ENCODE measurements at places on chromosomes 12 and 14. TPM values are rescaled to one million over a fixed set of nuclear protein-coding genes. Genes with fewer than 3 reads are reported as not detected.
A peak's percentile ranks its signal among the peaks of the same experiment; 100 is the strongest.

DNA sequence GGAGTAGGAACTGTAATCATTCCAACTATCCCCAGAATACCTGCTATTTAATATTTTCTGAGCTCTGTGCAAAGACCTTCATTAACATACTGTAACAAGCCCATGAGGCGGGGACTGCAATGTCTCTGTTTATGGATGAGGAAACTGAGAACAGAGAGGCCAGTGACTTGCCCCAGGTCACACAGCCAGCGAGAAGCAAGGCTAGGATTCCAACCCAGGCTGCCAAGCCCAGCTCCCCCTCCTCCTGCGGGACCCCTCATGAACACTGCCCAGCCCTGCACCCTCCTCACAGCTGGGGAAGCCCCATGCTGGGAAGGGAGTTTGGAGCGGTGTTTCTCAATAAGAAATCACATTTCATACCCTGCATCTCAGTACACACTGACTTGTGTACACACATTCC is 10.9 kb downstream of the HVCN1 start:
- ATAC-seq = peak; percentile 31

The GPR162 gene
- total RNA-seq = 6.1 TPM

DNA sequence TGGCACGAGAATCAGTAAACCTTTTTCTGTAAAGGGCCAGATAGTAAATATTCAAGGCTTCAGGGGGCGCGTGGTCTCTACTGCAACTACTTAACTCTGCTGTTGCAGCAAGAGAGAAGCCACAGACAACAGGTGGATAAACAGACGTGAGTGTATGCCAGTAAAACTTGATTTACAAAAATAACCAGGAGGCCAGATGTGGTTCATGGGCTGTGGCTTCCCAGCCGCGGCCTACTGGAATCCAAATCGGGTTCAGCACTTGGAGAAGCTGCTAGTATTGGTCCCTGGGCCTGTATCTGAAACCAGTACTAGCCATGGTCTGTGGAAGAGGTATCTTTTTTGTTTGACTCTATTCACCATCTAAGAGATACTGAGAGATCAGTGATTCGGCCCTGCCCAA is 13.3 kb downstream of the PPP2R5C start:
- no peak for ATAC-seq

GRCh38 chr14:99910337-99911309 is 117.4 kb downstream of the EML1 start:
- ATAC-seq = peak; percentile 96

- ATAC-seq = no peak
These were observed 277.9 kb downstream of the SSPN start for GRCh38 chr12:26473291-26473690.

DNA sequence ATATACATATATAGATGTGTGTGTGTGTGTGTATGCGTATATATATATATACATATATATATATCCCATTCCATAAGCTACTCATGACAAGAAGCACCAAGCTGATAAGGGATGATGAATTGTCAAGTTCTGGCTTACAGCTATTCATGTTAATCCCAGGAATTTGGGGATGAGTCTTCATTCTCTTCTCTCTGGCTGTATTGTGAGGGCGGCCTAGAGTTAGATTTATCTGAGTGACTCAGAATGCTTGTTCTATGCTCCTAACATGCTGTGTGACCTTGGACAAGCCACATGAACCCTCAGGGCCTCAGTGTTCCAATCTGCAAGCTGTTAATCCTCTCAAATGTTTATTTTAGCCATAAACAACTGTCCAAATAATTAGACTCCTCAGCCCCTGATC is 749.0 kb downstream of the MED13L start:
- peak; percentile 36 for ATAC-seq

- peak; percentile 64 for ATAC-seq
These were observed 31.5 kb upstream of the CCT2 start for GRCh38 chr12:69553628-69554248.

The TMEM229B gene
- 1.2 TPM for total RNA-seq

The C14orf93 gene
- 7.5 TPM for total RNA-seq

DNA sequence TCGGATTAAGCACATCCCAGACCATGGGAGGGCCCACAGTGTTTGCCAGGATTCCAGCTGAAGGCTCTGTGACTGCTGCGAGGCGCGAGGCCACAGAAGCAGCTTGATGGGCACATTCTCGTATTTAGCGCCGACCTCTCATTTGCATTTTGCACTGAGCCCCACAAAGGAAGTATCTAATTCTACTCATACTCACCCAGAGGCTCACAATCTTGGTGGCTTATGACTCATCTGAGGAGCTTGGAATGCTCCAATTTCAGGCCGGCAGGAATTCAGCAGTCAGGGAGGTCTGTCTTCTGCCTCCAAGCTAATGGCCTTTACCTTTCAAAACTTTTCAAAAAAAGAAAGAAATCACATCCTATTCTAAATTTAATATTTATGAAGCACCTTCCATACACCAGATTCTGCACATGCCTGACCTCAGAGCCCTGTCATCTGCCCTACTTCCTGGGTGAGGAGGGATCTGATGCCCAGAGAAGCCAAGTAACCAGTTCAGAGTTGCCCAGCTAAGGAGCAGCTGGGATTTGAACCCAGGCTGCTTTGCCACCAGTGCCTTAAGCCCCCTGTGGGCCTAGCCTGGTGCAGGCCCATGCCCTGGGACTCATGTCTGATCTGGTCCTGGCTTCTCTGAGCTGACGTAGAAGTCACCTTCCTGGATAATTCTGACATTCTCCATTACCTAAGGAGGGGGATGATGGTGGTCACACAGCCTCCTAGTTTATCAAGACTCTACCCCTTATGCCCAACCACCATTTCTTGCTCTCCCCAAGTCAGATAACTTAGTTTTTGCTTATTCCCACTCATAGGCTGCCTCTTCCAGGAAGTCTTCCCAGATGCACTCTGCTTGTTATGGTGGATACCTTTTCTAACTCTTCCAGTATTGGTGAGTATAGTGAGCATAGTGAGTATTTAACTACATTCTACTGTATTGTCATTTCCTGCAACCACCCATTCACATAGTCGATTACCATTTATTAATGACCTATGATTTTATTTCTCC is 198.9 kb downstream of the RBM19 start:
- ATAC-seq = peak; percentile 51

- ATAC-seq = no peak
These were observed 192.0 kb downstream of the CHST11 start for GRCh38 chr12:104648756-104649155.

- no peak for ATAC-seq
These were observed 34.0 kb downstream of the CHGA start for GRCh38 chr14:92956961-92957360.

DNA sequence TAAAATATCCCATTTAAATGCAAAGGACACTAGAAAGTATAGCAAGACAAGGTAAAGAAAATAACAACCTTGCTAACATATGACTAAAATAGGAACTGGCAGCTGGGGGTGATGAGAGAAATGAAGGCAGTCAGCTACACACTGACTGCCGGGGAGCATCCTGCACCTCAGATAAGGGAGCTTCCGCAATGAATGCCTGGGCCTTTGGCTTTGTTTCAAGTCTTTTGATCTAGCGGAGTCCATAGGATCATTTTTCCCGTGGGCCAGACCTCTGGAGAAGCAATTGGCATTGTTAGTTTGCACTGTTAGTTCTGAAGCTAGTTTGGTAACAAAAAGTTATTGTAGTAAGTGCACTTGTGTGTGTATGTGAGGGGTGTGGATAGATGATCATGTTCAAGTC is 639.9 kb downstream of the DIO2 start:
- no peak for ATAC-seq

- ATAC-seq = peak; percentile 21
These were observed 13.9 kb upstream of the KRT86 start for GRCh38 chr12:52260361-52261207.

DNA sequence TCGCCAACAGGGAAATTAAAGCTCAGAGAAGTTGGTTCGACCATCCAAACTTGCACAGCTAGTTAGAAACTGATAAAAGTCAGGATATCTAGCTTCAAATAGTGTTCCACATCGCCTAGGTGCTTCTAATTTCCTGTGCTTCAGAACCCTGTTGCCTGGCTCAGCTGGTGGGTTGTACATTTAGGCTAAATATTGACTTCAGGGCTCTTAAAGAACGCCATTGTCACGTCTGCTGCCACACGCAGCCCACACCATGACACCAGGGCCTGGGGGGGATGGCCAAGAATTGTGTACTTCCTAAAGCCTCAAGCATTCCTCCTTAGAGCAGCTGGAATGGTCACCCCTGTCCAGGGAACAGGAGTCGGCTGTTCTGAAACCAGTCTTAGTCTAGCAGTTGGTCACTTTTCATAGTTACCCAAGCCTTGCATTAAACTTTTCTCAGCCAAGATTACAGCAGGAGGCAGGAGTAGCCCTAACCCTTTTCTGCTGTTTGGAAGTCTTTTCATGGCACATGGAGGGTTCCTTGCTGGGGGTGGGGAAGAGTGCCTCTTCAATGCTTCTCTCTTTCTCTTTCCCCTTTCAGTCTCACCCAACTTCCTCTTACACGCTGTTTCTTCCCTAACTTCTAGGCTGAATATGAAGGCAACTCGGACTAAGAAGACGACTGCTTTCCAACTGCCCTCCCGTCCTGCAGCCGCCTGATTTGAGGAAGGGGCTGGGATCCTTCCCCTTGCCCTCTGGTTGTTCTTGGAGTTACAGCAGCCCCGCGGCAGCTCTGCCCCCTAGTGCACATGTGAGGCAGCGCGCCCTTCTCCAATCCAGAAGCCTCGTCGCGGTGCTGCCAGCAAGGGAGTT is 17.1 kb downstream of the FOS start:
- ATAC-seq = peak; percentile 5

- no peak for ATAC-seq
These were observed 21.4 kb downstream of the TMEM116 start for GRCh38 chr12:111991535-111991934.

DNA sequence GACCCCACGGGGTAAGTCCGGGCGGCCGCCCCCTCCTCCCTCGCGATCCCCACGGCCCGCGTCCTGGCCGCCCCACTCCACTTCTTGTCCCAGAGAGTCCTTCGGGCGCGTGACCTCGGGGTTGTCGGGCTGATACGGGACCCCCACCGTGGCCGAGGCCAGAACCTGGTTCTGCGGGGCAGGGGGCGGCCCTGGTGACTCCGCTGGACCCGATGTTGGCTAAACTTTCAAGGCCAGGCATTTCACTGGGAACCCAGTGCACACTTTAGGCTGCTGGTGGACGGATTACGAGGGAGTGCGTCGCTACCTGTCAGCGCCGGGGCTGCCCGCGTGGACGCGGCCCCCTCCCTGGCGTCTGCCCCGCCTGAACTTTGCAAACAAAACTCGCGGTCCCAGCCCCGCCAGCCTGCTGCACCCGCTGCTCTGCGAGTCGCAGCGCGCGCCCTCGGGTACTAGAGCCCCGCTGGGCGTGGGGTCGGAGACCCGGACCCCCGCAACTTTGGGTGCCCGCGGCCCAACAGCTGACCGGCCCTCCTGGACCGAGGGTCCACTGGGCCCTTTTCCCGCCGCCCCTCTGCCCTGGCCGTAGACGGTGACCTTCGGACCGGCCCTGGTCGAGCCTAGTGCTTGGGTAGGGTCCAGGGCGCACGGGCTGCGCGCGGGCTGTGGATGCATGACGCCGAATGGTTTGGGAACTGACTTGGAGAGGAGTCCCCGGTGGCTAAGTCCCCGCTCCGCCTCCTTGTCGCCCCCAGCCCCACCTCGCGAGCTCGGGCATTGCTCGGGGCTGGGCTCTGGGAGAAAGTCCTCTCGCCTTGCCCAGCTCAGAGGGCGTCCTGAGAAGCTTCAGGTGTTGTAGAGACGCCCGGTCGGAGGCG is 624 bp downstream of the RIN3 start:
- peak; percentile 13 for ATAC-seq

DNA sequence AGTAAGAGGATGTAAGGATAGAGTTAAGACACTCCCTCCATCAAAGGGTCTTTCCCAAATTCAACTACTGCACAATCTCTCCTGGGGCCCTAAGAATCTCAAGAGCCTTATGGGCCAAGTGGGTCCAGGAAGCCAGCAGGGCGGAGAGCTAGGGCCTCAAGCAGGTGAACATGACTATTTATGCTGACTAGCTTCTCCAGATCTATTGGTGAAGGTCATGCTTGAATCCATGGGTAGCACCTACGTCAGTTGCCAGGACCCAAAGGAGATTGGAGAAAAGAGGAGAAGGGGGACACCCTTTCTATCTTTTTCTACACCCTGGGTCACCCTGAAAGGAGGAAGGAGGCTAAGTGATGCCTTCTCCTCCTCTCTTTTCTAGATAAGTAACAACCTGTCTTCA is 534.2 kb upstream of the MIS18BP1 start:
- no peak for ATAC-seq

The SIX6 gene
- not detected for total RNA-seq

The BTG1 gene
- total RNA-seq = 57.3 TPM

- ATAC-seq = no peak
These were observed 45.9 kb upstream of the PLEKHG7 start for GRCh38 chr12:92656911-92657310.

DNA sequence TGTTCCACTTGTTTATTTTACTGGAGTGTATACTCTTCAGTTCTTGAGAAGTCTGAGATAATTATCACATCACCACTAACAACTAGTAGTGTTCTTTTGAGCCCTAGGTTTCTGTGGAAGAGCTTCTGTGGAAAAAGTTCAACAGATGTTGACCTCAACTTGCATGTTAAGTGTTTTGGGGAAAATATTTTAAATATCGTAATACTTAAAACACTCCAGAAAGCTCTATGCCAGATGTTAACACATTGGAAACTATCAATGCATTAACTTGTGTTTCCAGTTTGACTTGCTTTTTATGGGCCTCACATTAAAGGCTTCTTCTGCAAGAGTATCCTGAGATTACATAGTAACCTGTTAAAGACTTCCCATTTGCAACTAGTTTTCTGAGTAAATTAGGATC is 173.1 kb downstream of the DUSP6 start:
- ATAC-seq = no peak

GRCh38 chr12:48993787-48994186 is 5.4 kb downstream of the DDN start:
- no peak for ATAC-seq

GRCh38 chr12:53232646-53233461 is 845 bp upstream of the RARG start:
- ATAC-seq = peak; percentile 63

DNA sequence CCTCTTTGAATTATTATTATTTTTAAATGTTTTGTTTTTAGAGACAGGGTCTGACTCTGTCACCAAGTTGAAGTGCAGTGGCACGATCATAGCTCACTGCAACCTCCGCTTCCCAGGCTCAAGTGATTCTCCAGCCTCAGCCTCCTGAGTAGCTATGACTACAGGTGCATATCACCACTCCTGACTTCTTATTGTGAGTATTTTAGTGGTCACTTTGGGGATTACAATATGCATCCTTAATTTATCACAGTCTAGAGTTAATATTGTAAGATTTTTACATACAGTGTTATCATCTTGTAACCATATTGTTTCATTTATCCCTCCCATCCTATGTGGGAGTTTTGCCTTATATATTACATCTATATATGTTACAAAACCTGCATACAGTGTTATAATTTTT is 13.4 kb downstream of the FGF23 start:
- ATAC-seq = no peak

The DCN gene
- 0.31 TPM for total RNA-seq

GRCh38 chr12:131011165-131012079 is 57.7 kb downstream of the ADGRD1 start:
- no peak for ATAC-seq

- no peak for ATAC-seq
These were observed 833.0 kb downstream of the SLC6A15 start for GRCh38 chr12:84079626-84080025.

- no peak for ATAC-seq
These were observed 127.0 kb downstream of the MED13L start for GRCh38 chr12:116150452-116150851.

The KLRC4 gene
- total RNA-seq = 1.4 TPM

GRCh38 chr14:69356903-69357543 is 41.1 kb downstream of the ERH start:
- no peak for ATAC-seq

- ATAC-seq = no peak
These were observed 1.5 kb downstream of the FOXG1 start for GRCh38 chr14:28767853-28768741.
